ENCODE measurements at places on chromosomes 6 and 20.
A peak's percentile ranks its signal among the peaks of the same experiment; 100 is the strongest.

GRCh38 chr6:167709196-167709595 is 117.5 kb upstream of the AFDN start:
- DNase-seq: no peak

- no peak for DNase-seq
Measured at GRCh38 chr6:141460743-141461484, 671.8 kb upstream of the GJE1 start.

DNA sequence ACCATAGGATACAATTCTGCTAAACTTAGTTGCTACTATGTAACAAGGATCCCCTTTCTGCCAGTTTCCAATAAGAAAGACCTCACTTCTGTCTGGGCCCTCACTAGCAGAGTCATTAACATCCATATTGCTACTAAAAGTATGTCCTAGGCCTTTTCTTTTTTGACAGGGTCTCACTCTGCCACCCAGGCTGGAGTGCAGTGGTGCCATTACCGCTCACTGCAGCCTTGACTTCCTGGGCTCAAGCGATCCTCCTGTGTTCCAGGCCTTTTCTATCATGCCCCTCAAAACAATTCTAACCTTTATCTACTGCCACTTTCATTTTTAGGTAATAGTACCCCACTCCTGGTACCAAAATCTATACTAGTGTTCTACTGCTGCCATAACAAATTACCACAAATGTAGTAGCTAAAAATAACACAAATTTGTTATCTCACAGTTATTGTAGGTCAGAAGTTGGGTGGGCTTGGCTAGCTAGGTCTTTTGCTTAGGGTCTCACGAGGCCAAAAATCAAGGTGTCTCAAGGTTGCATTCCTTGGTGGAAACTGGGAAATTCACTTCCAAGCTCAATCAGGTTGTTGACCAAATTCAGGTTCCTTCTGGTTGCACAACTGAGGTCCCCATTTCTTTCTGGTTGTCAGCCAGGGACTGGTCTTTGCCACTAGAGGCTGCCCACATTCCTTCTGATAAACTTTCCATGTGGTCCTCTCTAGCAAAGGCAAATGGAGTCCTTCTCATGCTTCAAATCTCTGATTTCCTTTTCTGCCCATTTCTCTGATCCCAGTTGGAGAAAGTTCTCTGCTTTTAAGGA is 3.0 kb downstream of the CSNK2A1 start:
- DNase-seq: no peak

DNA sequence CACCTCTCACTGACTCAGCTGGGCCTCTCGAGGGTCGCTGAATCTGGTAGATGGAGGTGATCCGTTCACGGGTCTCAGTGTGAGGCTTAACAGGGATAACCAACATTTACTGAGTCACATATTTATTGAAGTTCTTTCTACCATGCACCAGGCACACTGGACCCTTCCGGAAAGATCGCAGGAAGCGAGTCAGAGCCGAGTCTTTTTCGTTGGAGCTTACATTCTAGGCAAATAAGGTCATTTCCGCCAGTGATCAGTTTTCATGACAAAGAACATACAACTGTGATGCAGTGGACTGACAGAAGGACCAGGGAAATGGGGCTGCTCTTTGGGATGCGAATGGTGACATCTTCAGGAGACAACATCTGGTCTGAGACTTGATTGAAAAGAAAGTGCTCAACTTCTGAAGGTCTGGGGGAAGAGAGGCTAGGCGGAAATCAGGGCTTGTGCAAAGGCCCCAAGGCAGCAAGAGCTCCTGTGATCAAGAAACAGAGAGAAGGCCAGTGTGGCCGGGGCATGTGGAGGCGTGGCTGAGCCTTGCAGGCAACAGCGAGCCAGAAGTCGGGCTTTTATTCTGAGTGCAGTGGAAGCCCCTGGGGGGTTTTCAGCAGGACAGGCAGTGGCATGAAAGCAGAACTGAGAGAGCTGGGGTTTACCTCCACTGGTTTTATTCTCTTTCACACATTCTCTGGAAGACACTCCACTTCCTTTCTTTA is 56.7 kb downstream of the APCDD1L start:
- DNase-seq: no peak

GRCh38 chr6:155936551-155936950 is 480.9 kb upstream of the NOX3 start:
- DNase-seq: no peak

DNA sequence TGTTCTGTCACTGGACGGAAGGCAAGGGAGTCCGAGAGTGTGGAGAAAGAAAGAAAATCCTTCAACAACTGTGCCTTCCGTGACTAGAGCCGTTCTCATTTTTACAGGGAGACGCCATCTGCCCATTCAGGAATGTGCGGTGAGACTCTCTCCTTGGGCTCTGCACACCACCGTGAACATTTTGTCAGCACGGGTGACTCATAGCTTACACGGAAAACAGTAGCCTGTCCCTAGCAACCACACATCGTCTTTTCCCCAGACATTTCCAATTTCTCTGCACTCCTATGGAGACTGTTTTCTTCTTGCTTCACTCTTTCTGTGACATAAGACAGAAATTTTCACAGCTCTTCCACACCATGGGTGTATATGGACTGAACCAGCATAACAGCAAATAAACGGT is 55.1 kb downstream of the TBXT start:
- peak; percentile 34 for DNase-seq

GRCh38 chr6:165844801-165845364 is 181.8 kb upstream of the PDE10A start:
- no peak for DNase-seq

DNA sequence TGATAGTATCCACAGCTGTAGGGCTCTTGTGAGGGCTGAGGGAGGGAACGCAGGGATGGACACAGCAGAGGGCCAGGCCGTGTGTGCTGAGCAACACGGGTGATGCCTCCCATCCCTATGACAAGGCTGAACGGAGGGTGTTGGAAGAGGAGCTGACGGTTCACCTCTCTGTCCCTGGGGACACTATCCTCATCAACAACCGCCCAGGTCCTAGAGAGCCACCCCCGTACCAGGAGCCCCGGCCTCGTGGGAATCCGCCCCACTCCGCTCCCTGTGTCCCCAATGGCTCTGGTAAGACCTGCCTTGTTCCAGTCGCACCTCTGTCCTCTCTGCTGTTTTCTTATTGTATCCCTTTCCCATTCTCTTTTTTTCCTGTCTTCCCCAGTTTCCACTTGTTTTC is 10.1 kb downstream of the DDR1 start:
- no peak for DNase-seq

DNA sequence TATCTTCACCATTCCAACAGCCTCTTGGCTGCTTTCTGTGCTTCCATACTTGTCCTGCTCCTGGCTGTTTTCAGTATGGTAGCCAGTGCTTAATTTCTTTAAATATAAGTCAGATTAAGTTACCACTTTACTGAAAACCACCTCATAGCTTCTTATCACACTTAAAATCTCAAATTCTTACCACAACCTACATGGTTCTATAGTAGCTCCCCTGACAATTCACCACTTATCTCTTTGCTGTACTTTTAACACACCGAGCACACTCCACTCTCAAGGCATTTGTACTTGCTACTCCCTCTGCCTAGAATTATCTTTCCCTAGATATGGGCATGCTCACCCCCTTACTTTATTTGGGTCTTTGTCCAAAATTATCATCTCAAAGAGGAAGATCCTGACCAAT is 369.0 kb downstream of the TENT5A start:
- DNase-seq: no peak

- no peak for DNase-seq
Measured at GRCh38 chr6:104896914-104897313, 37.2 kb upstream of the HACE1 start.

- peak; percentile 40 for DNase-seq
Measured at GRCh38 chr6:11766589-11767450, 11.8 kb downstream of the ADTRP start.

- no peak for DNase-seq
Measured at GRCh38 chr20:63288581-63289251, 4.3 kb upstream of the COL20A1 start.

DNA sequence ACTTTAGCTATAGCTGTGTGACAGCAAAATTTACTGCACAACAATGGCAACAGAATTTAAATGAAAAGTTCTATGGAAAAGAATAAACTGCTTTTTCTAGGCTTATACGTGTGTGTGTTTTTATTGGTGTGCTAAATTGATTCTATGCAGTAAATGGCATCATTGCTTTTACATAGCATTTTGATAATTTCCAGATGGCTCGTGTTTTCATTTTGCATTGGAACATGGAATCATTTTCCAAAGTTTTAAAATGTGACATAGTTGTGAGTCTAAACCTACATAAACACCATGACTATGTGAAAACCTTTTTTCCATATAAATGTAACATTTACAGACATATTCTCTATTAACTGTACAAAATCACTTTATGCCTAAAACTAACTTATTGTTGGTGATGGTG is 127.8 kb downstream of the SIM1 start:
- DNase-seq: no peak

- no peak for DNase-seq
Measured at GRCh38 chr20:54717983-54718382, 242.6 kb downstream of the DOK5 start.

DNA sequence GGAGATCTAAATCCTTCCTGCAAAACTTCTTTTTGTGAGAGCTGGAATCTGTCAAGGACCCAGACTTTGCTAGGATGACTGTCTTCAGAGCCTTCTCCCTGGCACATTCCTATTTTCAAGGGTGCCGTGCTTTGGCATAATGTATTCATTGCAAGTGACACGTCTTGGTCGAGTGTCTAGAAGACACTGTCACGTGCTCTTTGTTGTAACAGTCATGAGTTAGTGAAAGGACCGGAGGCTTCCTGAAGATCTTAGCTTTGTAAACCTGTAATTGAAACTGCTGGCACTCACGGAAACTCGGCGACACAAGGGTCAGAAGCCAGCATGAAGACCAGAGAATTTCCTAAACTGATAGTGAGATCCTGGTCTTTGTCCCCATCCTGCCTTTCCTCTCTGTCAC is 19.7 kb upstream of the TAGAP start:
- no peak for DNase-seq

DNA sequence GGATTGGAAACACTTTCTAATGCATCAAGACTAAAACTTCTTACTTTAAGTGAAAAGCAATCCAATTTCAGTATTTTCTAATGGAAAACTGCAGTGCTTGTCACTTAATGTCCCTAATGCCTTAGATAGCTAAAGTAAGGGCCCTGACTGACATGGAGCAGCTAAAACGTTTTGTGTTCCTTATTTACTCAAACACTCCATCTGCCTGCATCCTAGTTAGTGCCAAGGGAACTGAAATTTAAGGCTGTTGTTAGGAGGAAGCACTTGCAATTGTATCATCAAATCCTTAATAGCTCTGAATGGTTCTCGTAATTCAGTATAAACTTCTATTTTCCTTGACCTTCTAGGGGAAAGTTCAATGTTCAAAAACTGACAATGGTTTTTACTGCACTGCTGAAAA is 127.4 kb downstream of the GJA10 start:
- no peak for DNase-seq

DNA sequence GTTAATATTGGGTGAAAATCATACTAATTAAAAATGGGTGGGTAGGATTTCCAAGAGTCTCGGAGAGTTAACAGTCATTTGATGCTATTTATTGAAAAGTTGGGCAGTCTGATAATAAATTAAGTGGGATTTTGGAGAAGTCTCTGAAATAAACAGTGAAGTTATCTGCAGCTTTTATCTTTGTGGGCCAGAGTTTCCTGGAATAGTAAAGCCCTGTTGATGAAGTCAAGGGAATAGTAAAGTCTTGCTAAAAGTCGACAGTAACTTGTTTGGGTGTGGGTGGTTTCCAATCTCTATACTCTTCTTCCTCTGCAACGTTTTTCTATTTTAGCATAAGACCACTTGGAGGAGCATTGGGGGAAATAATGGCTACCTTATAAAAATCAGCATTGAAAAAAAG is 493.6 kb downstream of the EPM2A start:
- DNase-seq: no peak

DNA sequence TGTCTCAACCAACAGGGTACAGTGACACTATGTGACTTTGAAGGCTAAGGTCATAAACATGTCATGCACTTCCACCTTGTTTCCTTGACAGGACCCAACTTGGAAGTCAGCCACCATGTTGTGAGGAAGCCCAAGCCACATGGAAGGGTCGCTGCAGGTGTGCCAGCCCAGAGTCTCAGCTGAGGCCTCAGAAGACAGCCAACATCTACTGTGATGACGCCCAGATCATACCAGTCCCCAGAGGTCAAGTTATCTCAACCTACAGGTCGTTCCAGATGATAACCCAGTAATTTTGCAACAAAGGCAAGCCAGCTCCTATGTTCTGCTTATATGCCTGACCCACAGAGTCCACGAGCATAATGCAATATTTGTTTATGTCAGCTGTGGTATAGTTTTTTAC is 376.0 kb upstream of the AGPAT4 start:
- DNase-seq: no peak

GRCh38 chr6:142796571-142796970 is 148.4 kb downstream of the HIVEP2 start:
- no peak for DNase-seq

DNA sequence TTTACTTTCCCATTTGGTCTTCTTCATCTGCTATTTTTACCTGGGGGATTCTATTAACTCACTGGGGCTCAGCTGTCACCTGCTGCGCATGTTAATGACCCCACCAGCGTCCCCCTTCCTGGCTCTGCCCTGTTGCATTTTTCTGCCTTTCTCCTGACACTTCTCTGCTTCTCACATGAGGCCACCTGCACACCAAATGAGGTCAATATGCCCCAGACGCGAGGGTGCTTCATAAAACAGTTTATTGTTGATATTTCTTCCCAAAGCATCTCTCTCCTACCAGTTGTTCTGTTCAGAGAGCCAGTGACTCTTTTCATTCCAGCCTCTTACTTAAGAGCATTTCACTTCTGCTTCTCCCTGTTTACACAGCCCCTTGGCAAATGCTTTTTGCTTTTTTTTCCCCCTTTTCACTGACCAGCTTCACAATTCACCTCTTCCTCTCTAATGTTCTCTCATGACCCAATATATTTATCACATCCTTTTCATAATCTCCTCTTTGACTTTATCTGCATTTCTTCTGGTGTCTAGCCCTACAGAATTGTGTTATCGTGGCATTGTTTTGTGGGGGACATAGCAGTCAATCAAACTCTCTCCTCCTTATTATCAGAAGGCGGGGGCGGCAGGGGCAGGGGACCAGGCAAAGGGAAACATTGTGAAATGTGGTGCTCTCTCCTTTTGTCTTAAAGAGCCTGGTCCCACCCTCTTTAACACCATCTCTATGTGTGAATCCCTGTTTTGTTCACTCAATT is 545.8 kb upstream of the CITED2 start:
- no peak for DNase-seq

DNA sequence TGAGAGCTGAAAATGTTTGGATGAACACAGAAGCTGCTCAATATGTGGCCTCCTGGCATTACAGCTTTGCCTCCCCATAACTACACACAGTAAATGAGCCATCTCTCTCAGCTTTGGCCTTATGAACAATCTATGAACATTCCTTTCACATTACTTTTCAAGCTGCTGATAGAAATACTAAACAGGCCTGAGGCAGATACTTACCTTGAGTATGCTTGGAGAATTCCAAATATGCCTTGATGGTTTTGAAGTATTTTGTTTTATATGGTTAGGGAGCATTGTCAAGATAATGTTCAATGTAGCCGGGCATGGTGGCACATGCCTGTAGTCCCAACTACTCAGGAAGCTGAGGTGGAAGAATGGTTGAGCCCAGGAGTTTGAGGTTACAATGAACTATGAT is 104.5 kb downstream of the CD24 start:
- DNase-seq: peak; percentile 17

- no peak for DNase-seq
Measured at GRCh38 chr6:11207199-11207968, 25.1 kb downstream of the NEDD9 start.

GRCh38 chr6:111590209-111590980 is 15.3 kb downstream of the TRAF3IP2 start:
- no peak for DNase-seq
